Naive thymus-derived CD8-positive, alpha-beta T cell (primary cell): ENCODE measurements at places on chromosomes 13 and 19. TPM values are rescaled to one million over a fixed set of nuclear protein-coding genes. Genes with fewer than 3 reads are reported as not detected.

- peaks cover 21% of the 10 kb centered on the region for H3K27me3 ChIP-seq
- H3K27ac ChIP-seq, result no peak overlapping the region
- no peak overlapping the region for H3K4me3 ChIP-seq
- no peak for DNase-seq
- no peaks in the 10 kb centered on the region for H3K4me1 ChIP-seq
- H3K36me3 ChIP-seq, result no peaks in the 10 kb centered on the region
Observed at GRCh38 chr13:25198647-25199046, 26.6 kb upstream of the AMER2 start.

- DNase-seq, result no peak
- peaks cover 10% of the 10 kb centered on the region for H3K27me3 ChIP-seq
- no peaks in the 10 kb centered on the region for H3K4me1 ChIP-seq
- no peak overlapping the region for H3K4me3 ChIP-seq
Observed at GRCh38 chr13:36163809-36164308, 32.7 kb upstream of the DCLK1 start.

DNA sequence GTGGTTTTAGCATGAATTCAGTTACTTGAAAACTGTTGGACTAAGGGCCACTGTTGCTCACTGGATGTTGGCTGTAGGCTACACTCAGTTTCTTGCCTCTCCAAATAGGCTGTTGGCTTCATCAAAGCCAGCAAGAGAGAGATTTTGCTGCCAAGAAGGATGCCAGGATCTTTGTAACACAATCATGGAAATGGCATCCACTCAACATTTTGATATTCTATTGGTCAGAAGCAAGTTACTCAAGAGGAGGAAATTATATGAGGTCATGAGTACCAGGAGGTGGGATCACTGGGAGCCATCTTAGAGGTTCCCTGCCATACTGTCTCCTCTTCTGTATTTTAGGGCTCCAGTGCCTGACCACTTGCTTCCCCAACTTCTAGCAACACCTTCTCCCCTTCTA, 30.6 kb downstream of the SYDE1 start:
- H3K27ac ChIP-seq, result no peak overlapping the region
- H3K27me3 ChIP-seq, result peaks cover 6% of the 10 kb centered on the region
- H3K4me1 ChIP-seq, result no peaks in the 10 kb centered on the region
- no peaks in the 10 kb centered on the region for H3K36me3 ChIP-seq

DNA sequence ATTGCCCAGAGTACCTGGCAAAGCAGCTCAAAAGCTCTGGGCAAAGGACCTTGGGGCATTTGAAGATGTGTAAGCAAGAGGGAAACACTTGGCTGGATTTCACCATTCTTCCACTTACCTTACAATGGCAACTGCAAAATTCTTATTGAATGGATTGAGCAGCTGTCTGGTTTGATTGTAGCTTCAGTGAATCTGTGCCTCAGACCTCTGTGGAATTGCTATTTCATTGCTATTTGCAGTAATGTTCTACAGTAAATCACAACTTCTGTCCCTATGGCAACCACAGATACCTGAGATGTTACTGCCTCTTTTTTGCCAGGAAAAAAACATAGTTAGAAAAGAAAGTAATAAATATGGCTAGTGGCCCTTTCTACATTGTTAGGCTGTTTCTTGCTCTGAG, 519.5 kb downstream of the SUCLA2 start:
- no peak for DNase-seq
- H3K27ac ChIP-seq, result no peak overlapping the region
- no peaks in the 10 kb centered on the region for H3K4me1 ChIP-seq
- no peaks in the 10 kb centered on the region for H3K27me3 ChIP-seq
- H3K4me3 ChIP-seq, result no peak overlapping the region

- H3K4me3 ChIP-seq, result no peak overlapping the region
- DNase-seq, result no peak
- H3K4me1 ChIP-seq, result no peaks in the 10 kb centered on the region
- no peaks in the 10 kb centered on the region for H3K27me3 ChIP-seq
- peaks cover 3% of the 10 kb centered on the region for H3K36me3 ChIP-seq
- H3K27ac ChIP-seq, result no peak overlapping the region
Observed at GRCh38 chr19:1223018-1223855, 14.6 kb downstream of the CBARP start.

DNA sequence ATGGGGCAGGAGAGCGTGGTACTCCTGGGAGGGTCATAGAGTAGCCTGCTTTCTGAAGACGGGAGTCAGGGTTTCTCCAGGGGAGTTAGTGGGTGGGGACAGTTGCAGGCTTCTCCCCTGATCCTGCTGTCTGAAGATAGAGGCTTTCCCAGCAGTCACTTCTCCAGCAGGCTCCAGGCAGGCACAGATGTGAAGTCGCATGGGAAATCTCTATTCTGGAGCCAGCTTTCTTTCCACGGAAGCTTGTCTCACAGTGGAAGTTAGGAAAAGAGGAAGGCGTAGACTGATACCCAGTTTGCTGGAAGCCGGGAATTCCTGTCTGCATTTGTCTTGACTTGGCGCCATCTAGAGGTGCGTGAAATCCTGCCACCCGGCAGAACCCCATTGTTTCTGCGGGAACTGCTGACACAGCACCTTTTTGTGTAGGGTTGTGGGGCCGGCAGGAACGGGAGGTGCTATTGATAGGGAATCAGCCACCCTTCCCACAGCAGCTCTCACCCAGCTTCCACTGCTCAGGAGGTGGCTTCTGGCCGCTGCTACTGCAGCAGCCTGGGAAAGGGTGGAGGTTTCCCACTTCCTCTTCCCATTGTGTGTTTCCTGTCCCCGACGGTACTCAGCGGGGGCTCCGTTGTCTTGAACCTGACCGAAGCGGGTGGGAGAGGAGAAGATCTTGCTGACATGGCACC, 28.5 kb upstream of the NPAS1 start:
- no peaks in the 10 kb centered on the region for H3K36me3 ChIP-seq
- DNase-seq, result peak; percentile 37
- no peaks in the 10 kb centered on the region for H3K27me3 ChIP-seq
- H3K4me1 ChIP-seq, result no peaks in the 10 kb centered on the region
- no peak overlapping the region for H3K4me3 ChIP-seq

DNA sequence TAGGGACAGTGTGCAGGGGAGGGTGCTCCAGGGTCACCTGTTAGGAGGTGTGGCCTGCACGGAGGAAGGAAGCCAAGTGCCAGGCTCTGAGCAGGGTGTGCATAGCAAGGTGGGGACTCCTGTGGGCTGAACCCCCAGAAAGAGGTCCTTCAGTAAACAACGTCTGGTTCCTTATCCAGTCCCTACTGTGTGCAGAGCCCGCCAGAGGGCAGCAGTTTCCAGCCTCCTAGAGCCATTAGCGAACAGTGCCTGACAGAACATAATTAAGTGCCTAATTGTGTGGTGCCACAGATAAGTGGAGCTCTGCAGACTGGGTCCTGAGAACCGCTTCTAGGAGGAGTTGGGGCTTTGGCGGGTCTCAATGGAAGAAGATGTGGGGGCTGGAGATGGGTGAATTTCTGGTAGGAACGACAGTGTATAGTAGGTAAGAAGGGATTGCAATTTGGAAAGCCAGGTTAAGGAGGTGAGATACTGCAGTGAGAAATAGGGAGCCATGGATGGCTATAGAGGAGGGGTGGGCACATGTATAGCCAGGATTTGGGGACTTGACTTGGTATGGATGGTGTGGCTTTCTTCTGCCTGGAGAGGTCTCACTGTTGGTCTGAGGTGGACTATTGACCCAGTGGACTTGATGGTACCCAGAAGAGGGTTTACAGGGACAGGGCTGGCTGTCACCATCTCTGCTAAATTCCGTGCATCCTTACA, 323.1 kb downstream of the ZNF536 start:
- peaks cover 37% of the 10 kb centered on the region for H3K27me3 ChIP-seq
- peaks cover 6% of the 10 kb centered on the region for H3K4me1 ChIP-seq
- no peak overlapping the region for H3K27ac ChIP-seq

DNA sequence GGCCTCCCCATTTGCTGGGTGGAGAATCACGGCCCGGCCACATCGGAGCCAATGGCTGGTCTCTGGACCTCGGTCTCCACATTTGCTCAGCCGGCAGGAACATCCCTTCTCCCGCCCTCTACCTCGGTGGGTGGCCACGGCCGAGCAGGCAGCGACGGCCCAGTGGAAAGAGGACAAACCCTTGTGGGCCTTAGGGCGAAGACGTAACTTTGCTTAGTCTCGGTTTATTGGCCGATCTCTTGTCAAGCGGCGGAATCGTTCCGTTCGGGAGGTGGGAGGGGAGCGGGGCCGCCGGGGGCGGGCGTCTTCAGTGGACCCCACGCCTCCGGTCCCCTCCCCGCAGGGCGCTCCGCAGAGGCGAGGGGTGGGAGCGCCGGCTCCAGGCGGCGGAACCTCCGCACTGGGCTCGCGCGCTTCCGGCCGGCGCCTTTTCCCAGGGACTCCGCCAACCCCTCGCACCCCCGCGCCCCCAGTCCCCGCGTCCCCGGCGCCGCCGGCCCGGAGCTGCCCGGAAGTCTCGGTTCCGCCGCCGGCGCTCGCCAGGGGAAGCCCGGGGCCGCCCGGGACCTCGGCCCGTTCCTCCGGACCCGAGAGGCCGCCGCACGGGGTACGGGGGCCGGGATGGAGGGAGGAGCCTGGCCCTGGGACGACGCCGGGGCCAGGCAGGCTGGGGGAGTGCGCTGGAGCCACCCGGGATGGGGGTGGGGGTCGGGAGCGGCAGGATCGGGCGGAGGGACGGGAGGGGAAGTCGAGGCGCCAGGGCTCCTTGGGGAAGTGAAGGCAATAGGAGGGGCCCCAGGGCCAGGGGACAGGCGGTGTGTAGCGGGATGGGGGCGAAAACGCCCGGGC, at the start of gene ZNF580:
Gene ZNF580 (plus strand): TSS at position 426 of the 849 bp plus-strand sequence. CDS start 1,507 bp downstream, outside the sequence.
- peak; percentile 52 for DNase-seq
- H3K36me3 ChIP-seq, result no peaks in the 10 kb centered on the region
- H3K4me3 ChIP-seq, result peak within 1 kb of the TSS; percentile 96

GRCh38 chr13:30421093-30422053, 920 bp upstream of the UBE2L5 start:
- no peaks in the 10 kb centered on the region for H3K27me3 ChIP-seq
- DNase-seq, result peak; percentile 16
- peak overlapping the region; percentile 92 for H3K27ac ChIP-seq
- no peaks in the 10 kb centered on the region for H3K36me3 ChIP-seq
- peak overlapping the region; percentile 75 for H3K4me3 ChIP-seq

GRCh38 chr13:21232599-21232998, 56.1 kb downstream of the MRPL57 start:
- DNase-seq, result no peak
- H3K36me3 ChIP-seq, result no peaks in the 10 kb centered on the region
- H3K27me3 ChIP-seq, result no peaks in the 10 kb centered on the region
- H3K4me1 ChIP-seq, result peaks cover 9% of the 10 kb centered on the region
- H3K4me3 ChIP-seq, result no peak overlapping the region
- H3K27ac ChIP-seq, result no peak overlapping the region

- H3K27me3 ChIP-seq, result peaks cover 24% of the 10 kb centered on the region
- H3K4me3 ChIP-seq, result no peak overlapping the region
- no peaks in the 10 kb centered on the region for H3K4me1 ChIP-seq
- no peak for DNase-seq
- H3K36me3 ChIP-seq, result no peaks in the 10 kb centered on the region
Observed at GRCh38 chr13:75137911-75138571, 343.9 kb downstream of the TBC1D4 start.

GRCh38 chr19:17406887-17407196, 1.4 kb upstream of the BST2 start:
- DNase-seq, result no peak
- H3K27me3 ChIP-seq, result no peaks in the 10 kb centered on the region
- H3K4me3 ChIP-seq, result peak overlapping the region; percentile 99

GRCh38 chr19:35179830-35180229, 25.3 kb downstream of the FXYD5 start:
- no peak overlapping the region for H3K27ac ChIP-seq
- peaks cover 10% of the 10 kb centered on the region for H3K36me3 ChIP-seq
- peak overlapping the region; percentile 67 for H3K4me3 ChIP-seq
- peaks cover 39% of the 10 kb centered on the region for H3K4me1 ChIP-seq

DNA sequence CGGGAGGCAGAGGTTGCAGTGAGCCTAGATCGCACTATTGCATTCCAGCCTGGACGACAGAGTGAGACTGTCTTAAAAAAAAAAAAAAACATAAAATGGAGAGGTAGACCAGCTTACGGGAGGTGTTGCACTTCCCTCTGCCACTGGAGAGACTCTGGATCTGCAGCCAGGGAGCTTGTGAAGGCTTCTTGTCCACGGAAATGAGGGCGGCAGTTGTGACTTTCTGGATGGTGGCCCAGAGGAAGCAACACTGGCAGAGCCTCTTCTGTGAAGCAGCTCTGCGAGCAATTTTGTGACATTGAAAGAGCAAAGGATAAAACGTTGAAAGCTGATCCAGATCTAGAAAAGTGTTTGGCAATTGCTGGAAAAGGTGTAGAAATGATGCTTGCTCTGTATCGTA, 10.4 kb downstream of the SPINT2 start:
- no peaks in the 10 kb centered on the region for H3K36me3 ChIP-seq
- H3K27me3 ChIP-seq, result no peaks in the 10 kb centered on the region
- DNase-seq, result no peak
- peaks cover 3% of the 10 kb centered on the region for H3K4me1 ChIP-seq

DNA sequence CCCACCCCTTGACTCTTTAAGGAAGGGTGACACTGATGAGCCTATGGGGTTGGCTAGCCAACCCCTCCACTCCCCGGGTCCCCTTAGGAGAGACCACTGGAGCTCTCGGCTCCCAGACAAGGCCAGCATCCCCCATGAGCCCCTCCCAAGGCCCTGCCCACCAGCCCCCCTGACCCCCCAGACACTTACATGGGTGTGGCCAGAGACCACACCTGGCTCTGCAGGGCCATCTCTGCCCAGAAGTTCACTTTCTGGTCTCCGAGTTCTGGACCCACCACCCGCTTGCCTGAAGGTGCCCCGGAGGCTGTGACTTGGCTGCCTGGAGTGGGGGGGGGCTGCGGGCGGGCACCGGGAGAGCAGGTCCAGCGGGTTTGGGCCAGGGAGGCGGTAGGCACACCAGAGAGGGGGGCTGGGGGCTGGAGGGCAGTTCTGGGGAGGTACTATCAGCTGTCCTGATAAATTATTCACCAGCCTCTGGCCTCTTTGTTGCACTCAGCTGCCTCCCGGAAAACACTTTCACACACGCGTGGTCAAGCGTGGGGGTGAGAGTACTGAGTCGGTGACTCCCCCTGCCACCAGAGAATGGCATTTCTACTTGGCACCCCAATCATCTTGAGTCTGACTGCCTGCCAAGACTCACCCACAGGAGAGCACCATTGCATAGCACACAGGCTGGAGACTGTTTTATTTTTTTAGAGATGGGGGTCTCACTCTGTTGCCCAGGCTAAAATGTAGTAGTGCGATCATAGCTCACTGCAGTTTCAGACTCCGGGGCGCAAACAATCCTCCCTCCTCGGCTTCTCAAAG, at the start of gene PALM3:
Gene PALM3 (minus strand): TSS at position 326 of the 807 bp plus-strand sequence. CDS start 96 bp downstream, at position 230.
- H3K4me3 ChIP-seq, result no peak within 1 kb of the TSS
- H3K27ac ChIP-seq, result no peak within 1 kb of the TSS
- H3K27me3 ChIP-seq, result peaks cover 24% of the 10 kb centered on the region
- H3K4me1 ChIP-seq, result peaks cover 21% of the 10 kb centered on the region
- peaks cover 3% of the 10 kb centered on the region for H3K36me3 ChIP-seq

GRCh38 chr13:104608331-104608730, 1542.1 kb upstream of the SLC10A2 start:
- DNase-seq, result no peak
- H3K27ac ChIP-seq, result no peak overlapping the region
- H3K4me1 ChIP-seq, result no peaks in the 10 kb centered on the region
- H3K27me3 ChIP-seq, result no peaks in the 10 kb centered on the region
- no peak overlapping the region for H3K4me3 ChIP-seq

Gene OSCAR
- 0.33 TPM for total RNA-seq

Gene IFNL1
- not detected for total RNA-seq

Gene ZNF793
- 17.1 TPM for total RNA-seq

Gene ALKBH7
- 73.7 TPM for total RNA-seq

Gene IL4I1
- 0.85 TPM for total RNA-seq

Gene BEST2
- not detected for total RNA-seq
